ENCODE measurements at places on chromosomes 1 and 21. TPM values are rescaled to one million over a fixed set of nuclear protein-coding genes. Genes with fewer than 3 reads are reported as not detected.

- H3K4me3 ChIP-seq: no peak within 1 kb of the TSS
- no peaks in the 10 kb centered on the region for H3K36me3 ChIP-seq
- H3K4me1 ChIP-seq: no peaks in the 10 kb centered on the region
- DNase-seq: no peak
- no peaks in the 10 kb centered on the region for H3K27me3 ChIP-seq
- H3K27ac ChIP-seq: no peak within 1 kb of the TSS
Measured at GRCh38 chr1:159302095-159302494, at the start of gene FCER1A. Gene FCER1A (plus strand): TSS chr1:159302336. CDS start chr1:159302365, 29 bp downstream.

DNA sequence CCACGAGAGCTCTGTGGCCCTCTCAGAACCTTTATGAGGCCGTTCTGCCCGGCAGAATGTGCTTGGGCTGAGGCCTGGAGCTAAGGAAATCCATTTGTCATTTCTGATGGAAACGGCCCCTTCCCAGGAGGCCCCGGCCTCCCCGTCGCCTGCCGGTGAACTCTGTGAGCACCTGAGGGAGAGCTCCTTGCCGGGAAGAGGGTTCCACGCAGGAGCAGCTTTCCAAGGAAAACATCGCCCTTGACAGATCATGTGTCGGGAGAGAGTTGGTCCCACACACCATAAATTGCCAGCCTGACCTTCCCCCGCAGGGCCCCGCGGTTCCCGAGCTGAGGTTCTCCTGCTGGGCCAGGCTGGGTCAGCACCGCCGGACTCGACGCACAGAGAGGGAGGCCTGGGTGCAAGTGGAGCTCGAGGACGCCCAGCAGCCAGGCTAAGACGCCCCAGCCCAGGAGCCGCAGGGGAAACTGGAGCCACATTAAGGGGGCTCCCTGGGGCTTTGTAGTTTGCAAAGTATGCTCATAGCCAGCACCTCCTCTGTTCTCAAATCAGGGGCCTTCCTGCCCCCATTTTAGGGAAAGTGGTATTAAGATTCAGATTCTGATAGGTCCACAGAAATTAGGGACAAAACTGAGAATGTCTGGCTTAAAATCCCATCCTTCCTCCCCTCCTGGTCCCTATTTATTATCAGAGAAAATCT lies 239.5 kb downstream of the FOXD2 start:
- H3K4me1 ChIP-seq: no peaks in the 10 kb centered on the region
- no peak overlapping the region for H3K27ac ChIP-seq
- DNase-seq: no peak
- H3K27me3 ChIP-seq: no peaks in the 10 kb centered on the region

DNA sequence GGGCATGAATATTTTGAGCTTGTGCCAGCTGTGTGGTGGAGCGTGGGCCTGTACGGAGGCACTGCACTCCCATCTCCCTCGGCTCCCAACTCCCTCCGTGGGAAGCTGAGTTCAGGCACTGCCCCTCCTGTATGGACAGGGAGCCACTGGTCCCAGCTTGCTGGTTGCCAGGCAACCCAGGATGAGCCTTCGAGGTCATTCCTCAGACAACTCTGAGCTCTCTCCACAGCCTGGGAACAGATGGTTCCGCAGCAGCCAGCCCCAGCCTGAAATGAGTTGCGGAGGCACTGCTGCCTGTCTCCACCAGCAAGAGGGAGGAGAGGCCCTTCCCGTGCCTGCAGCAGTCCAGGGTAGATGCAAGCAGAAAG lies 58.4 kb upstream of the TENT5B start:
- H3K4me1 ChIP-seq: no peaks in the 10 kb centered on the region
- H3K36me3 ChIP-seq: no peaks in the 10 kb centered on the region
- DNase-seq: peak; percentile 71

GRCh38 chr1:34164771-34165391 lies at the start of gene CSMD2:
Gene CSMD2 (minus strand): TSS chr1:34165230. CDS start chr1:34165097, 133 bp downstream.
- peaks cover 47% of the 10 kb centered on the region for H3K4me1 ChIP-seq
- H3K36me3 ChIP-seq: no peaks in the 10 kb centered on the region
- H3K27me3 ChIP-seq: peaks cover 5% of the 10 kb centered on the region
- H3K27ac ChIP-seq: peak within 1 kb of the TSS; percentile 96
- peak within 1 kb of the TSS; percentile 91 for H3K4me3 ChIP-seq

DNA sequence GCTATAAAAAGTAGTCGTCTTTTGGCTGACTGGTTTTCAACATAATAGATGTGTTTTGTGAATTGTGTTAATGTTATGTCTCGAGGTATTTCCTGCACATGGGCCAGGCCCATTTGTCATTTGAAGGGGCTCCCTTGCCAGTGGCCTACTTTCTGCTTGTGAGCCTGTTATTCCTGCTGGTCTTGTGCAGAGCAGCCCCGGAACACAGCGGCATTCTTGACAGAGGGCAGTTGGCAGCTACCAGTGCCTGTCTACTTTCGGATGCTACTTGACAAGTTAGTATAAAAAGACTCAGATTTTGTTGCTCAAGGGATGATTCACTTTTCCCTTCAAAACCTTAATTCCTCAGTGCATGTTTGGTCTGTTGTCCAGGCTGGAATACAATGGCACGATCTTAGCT lies 28.5 kb downstream of the PGM1 start:
- H3K27ac ChIP-seq: no peak overlapping the region
- no peak overlapping the region for H3K4me3 ChIP-seq
- no peaks in the 10 kb centered on the region for H3K27me3 ChIP-seq

- DNase-seq: no peak
- no peaks in the 10 kb centered on the region for H3K4me1 ChIP-seq
- H3K36me3 ChIP-seq: no peaks in the 10 kb centered on the region
Measured at GRCh38 chr1:82227306-82228095, 426.8 kb downstream of the ADGRL2 start.

Gene HHAT
- total RNA-seq: 0.66 TPM

DNA sequence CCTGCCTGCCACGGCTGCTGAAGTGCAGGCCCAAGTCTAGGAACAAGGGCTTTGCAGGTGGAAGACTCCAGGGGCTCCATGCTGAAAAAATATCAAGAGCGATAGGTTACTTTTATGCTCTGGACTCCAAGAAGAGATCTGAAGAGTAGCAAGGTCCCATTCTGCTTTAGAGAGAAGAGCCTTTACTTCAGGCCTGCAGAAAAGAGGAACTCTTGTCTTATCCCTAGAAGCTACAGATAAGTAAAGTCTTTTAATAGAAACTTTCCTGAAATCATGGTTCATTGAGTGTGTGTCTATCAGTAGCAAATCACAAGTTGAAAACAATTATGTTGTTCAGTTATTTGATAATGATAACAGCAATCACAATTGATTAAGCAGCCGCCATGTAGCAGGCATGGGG lies 113.3 kb downstream of the TNR start:
- H3K27me3 ChIP-seq: no peaks in the 10 kb centered on the region
- no peaks in the 10 kb centered on the region for H3K36me3 ChIP-seq
- no peaks in the 10 kb centered on the region for H3K4me1 ChIP-seq
- no peak for DNase-seq
- H3K27ac ChIP-seq: no peak overlapping the region
- no peak overlapping the region for H3K4me3 ChIP-seq

Gene SNX7
- 23.0 TPM for total RNA-seq

DNA sequence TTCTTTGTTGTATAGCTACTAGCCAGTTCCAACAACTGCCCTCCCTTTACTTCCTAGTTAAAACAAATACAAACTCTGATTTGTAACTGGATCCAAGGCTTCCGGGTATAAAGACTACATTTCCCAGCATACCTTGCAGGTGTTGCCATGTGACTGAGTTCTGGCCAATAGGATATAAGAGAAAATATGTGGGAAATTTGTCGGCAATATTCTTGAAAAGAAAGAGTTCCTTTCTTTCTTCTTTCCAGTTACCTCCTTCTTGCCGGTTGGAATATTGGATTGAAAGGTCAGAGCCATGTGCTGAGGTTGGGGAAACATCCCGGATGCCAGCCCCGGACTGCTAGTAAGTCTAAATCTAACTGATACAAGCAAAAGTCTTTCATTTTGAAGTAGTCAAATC lies 23.0 kb upstream of the ZBTB40 start:
- H3K27ac ChIP-seq: no peak overlapping the region
- peak; percentile 86 for DNase-seq
- no peaks in the 10 kb centered on the region for H3K27me3 ChIP-seq

DNA sequence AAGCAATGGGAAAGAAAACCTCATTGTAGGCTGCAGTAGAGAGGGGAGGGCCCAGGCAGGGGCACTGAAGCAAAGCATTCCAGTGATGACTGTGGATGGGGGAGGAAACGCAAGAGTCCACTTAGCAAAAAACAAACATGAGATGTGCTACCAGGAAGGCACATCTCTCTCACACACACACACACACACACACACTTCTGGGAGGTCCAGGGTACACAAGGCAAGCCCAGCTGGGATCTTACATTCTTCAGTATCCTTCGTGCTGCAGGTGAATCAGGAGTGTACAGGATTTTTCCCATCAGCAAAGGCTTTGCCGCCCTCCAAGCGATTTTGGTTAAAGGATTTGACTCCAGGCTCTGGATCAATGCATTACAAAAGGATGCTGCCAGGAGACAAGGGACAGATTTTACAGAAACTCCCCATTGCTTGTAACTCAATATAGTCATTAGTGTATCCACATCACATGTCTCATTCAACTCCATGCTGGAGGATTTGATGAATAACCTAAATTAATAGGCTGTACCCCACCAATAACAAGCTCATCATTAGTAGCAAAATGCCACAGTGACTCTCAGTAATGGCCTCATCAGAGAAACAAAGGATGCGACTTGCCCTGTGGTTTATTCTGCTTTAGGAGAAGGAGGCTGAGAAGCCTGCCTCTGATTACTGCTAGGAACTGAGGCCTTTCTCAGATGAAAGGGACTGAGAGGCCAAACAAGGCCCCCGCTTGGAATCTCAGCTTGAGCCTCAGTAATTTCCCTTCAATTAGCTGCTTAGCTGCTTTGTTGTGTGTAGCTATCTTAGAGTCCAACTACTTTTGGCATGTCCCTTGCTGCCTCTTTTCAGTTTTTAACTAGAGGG lies 41.6 kb downstream of the ABCA4 start:
- H3K27me3 ChIP-seq: no peaks in the 10 kb centered on the region
- peaks cover 8% of the 10 kb centered on the region for H3K4me1 ChIP-seq
- DNase-seq: no peak
- no peak overlapping the region for H3K27ac ChIP-seq

Gene GABRD
- total RNA-seq: 2.8 TPM

DNA sequence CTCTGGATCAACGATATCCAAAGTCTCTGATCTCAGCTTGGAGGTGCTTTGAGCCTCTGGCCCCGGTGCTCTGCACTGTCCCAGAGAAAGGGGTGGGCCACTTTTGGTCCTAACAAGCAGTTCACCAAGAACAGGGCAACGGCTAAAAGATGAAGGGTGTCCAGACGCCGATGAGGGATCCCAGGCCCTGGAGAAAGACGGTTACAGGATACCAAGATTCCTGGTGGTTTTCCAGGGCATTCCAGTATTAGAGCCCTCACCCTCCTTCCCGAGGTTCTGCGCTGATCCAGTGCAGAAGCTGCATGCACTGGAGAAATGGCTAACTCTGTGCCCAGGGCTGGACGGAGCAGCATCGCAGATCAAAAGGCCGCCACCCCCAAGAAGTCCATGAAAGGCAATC lies 149.9 kb upstream of the IRF2BP2 start:
- H3K4me3 ChIP-seq: no peak overlapping the region
- H3K36me3 ChIP-seq: no peaks in the 10 kb centered on the region
- DNase-seq: no peak
- no peak overlapping the region for H3K27ac ChIP-seq

DNA sequence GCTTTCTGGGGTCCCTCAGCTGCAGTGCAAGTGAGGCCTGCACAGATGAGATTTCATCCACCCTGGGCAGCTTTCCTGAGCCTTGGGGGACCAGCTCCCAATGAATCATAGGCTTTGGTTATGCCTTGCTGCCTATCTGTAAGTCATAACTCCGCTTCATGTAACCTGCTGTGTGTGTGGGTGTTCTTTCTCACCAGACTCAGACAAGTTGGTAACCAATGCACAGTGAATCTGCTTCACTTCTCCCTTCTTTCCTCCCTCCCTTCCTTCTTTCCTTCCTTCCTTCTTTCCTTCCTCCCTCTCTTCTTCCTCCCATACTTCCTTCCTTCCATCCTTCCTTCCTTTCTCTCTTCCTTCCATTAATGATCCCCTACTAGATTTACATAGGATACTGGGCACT lies 34.4 kb upstream of the PSMB2 start:
- no peaks in the 10 kb centered on the region for H3K27me3 ChIP-seq
- H3K27ac ChIP-seq: no peak overlapping the region
- no peaks in the 10 kb centered on the region for H3K4me1 ChIP-seq
- no peak for DNase-seq

DNA sequence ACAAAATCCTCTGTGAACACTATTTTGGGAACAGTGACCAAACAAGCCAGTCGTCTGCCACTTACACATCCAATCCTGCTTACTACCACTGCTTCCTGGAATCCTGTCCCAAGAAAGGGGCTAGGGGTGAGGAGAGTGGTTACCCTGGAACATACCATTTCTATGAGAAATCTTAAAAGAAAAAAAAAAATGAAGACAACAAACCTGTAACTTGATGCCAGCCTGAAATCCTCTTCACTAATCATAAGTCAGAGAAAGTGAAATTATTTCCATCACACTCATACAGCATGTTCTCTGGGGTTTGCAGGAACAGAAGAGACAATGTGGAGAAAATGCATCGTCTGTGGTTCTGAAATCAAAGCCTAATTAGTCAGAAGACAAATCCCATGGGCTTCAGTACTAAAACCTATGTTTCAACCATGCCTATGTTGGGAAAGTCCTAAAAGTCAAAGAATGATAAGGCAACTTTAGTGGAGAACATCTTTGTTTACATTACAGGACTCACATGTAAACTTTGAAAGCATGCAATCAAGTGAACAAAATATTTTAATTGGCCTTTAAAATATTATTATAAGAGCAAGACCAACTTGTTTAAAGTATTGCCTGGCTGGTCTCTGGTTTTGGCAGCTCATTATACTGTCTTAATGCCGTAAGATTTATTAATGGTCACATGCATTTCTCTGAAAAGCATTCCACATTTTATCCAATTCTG lies 220.7 kb downstream of the LTN1 start:
- H3K27me3 ChIP-seq: no peaks in the 10 kb centered on the region
- no peak for DNase-seq
- H3K36me3 ChIP-seq: no peaks in the 10 kb centered on the region
- no peak overlapping the region for H3K4me3 ChIP-seq
- no peaks in the 10 kb centered on the region for H3K4me1 ChIP-seq
- H3K27ac ChIP-seq: no peak overlapping the region

DNA sequence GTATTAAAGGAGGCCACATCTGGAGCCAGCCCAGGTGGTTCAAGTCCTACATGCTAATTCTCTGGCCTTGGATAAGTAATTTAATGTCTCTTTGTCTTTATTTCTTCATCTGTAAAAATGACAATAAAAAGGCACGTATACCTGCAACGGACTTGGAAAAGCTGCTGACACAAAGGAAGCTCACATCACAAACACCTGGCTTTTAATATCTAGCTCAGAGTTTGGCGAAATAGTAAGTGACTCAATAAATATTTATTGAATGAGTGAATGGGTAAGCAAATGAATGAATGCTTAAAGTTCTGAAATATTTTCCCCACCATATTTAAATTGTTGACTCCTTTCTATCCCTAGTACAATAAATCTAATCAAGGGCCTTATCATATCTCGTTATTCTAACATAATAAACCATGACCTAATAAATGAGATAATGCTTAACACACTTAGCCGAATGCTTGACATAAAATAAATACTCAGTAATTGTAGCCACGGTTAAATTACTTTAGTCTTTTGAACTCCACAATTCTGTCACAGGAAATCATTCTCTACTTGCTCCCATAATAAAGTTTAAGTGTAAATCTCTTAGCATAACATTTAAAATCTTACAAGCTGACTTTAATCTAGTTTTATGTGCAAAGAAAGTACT lies 74.7 kb upstream of the PALMD start:
- no peaks in the 10 kb centered on the region for H3K36me3 ChIP-seq
- H3K27me3 ChIP-seq: no peaks in the 10 kb centered on the region
- no peak overlapping the region for H3K4me3 ChIP-seq
- DNase-seq: no peak
- H3K27ac ChIP-seq: no peak overlapping the region

All from GM23338 (cell line).